ENCODE measurements at places on chromosomes 1 and 21.

DNA sequence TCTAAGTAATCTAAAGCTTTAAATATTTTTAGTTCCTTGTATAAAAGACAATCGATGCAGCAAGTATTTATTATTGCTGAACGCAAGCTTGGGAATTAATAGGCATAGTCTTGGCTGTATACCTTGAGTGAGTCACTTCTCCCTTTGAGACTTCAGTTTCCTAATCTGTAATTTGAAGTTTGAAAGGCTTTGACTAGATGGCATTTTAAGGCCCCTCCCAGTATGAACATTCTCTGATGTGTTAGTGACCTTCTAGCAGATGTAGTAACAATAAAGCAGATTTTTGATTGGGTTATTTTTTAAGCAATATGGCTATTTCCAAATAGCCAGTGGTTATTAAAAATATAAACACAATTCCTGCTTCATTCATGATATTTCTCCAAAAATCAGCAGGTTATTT is 58.2 kb downstream of the DUSP10 start:
- no peak for DNase-seq

DNA sequence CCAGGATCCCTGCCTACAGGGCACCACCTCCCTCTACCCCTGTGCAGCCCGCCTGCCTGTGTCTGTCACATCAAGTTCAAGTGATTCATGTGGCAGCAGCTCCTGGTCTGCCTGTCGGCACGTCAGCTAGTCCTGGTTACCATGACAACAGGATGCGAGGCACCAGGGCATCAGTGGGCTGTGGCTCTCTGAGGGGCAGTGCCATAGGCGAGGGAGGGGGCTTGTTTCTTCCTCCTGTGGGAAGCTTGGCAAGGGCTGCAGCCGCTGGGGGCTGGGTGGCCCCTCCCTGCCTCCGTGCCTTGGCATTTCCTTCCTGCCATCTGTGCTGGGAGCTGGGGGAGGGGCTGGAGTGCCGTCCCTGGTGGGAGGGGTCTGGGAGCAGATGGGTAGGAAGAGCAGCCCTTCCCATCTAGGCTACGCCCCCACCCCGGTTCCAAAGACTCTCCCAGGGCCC is 43.1 kb downstream of the FOXO6 start:
- DNase-seq = peak; percentile 21

GRCh38 chr1:38608202-38608864 is 251.2 kb downstream of the RRAGC start:
- peak; percentile 24 for DNase-seq

DNA sequence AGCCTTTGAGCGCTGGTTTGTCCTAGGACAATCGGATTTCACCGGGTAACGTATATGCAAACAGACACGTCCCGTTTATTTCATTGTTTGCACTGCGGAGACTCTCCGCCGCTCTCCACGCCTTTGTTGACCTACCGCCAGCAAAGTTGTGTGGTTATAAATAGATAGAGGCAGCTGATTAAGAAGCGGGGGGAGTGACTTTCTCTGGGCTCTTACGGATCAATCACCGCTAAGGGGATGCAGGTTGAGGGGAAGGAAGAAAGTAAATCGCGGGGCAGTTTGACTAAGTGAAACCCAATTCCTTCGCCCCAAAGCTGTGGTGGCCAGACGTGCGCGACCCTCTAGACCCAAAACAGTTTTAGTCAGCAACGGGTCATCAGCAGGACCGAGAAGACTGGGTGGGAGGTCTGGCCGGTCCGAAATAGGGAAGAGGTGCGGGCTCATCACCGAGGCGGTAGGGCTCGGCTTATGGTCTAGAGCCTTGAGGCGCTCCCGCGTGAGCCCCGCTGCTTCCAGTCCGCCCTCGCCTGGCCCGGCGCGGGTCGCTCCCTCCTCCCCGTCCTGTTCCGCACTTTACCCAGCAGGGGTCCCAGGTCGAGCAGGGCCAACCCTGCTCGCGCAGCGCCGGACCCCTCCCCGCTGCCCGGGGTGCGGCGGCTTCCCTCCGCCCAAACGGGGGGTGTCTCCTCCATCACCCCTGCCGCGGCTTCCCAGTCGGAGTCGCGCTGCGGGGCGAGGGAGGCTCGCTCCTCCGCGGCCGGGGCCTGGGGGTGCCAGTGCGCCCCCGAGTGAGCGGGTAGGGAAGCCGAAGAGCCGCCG is 120.8 kb upstream of the RRP15 start:
- DNase-seq = peak; percentile 42

DNA sequence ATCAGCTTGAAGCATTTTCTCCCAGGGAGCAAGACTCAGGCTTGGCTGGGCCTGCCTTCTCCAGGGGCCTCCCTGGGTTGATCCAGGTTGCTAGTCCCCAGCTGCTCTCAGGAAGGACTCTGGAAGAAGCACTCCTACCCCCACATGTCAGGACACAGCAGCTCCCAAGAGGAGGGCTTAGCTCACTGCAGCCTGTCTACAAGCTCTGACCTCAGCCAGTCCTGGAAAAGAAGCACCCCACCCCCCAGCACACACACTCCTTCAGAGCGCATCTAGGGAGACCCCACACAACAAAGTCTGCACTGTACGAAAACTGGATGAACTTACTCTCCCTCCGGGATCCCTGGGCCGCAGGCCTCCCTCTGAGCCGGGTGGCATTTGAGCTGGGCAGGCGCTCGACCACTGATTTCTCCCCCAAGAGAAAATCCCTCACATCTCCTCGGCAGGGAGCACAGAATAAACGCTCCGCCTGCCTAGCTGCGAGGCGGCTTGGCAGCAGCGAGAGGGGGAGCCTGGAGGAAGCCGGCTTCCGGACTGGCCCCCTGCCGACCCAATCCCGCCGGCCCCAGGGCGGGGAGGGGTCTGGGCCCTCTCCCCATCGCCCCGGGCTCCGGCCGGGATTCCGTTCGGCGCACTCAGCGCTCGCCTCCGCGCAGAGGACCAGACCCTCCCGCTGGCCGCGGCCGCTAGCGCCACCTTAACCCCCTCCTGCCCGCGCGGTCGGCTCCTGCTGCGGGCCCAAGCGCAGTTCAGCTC is at the start of gene KCNA2:
Gene KCNA2, minus strand, starts transcription at position 458 of the 756 bp plus-strand sequence. CDS start 1,576 bp downstream, outside the sequence.
- DNase-seq = no peak

- DNase-seq = no peak
Measured at GRCh38 chr1:226832613-226833012, 37.8 kb upstream of the PSEN2 start.

DNA sequence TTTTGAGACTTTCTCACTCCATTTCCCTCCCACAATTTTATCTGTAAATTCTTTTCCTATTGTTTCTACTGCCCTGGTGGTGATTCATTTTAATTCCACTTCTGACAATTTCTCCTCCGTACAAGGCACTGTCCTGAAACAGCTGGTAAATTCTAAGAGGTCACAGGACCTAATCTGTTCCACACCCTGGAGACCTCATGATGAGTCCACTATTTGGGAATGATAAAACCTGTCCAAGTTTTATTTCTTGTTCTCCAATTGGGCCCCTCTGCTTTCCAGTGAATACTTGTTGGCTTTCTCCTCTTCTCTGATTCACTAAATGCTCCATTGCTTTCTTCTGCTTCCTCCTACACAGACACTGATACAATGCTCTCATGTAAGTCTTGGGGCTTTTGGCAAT is 343.1 kb upstream of the DUSP10 start:
- DNase-seq = no peak

GRCh38 chr1:236685917-236686814 is at the start of gene ACTN2:
Gene ACTN2 (plus strand): TSS chr1:236686499. CDS start chr1:236686674, 175 bp downstream.
- peak; percentile 51 for DNase-seq

- no peak for DNase-seq
Measured at GRCh38 chr1:247370786-247371732, 39.4 kb upstream of the ZNF496 start.

DNA sequence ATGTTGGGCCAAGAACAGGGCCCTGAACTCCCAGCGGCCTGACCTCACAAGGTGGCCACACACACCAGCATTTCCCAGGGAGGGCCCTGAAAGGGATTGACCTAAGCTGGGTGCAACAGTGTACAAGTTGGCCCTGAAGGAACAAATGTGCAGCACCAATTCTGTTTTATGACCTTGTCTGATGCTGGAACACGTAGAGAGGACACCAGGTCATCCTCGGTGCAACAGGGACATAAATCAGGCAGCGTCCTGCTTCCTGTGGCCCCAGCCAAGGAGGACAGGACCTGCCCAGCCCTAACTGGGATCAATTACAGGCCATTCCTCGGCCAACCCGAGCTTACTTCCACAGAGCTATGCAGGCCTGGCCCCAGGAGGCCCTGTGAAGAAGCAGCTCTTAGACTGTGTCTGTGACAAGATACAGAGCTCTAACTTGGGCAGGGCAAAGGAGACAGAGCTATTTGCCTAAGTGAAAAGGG is 12.8 kb upstream of the PHC2 start:
- DNase-seq = no peak

GRCh38 chr1:117161887-117162286 is 40.3 kb upstream of the TRIM45 start:
- DNase-seq = no peak

DNA sequence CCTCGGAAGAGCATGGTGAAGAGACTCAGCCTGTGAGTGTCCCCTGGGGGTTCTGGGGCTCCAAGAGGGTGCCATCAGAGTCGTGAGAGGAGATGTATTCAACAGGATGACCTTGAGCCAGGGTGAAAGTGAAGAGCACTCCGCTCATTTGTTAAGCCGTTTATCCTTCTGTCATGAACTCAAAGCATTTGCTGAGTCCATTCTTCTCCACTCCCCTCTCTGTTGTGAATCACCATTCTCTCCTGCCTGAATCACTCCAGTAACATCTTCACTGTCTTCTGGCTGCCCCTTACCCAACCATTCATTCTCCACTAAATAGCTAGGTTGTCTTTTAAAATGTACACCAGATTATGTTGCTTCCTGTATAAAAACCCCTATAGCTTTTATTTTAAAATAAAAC is 102.2 kb downstream of the RGL1 start:
- no peak for DNase-seq

GRCh38 chr1:203098914-203099520 is 13.2 kb upstream of the MYOG start:
- no peak for DNase-seq

DNA sequence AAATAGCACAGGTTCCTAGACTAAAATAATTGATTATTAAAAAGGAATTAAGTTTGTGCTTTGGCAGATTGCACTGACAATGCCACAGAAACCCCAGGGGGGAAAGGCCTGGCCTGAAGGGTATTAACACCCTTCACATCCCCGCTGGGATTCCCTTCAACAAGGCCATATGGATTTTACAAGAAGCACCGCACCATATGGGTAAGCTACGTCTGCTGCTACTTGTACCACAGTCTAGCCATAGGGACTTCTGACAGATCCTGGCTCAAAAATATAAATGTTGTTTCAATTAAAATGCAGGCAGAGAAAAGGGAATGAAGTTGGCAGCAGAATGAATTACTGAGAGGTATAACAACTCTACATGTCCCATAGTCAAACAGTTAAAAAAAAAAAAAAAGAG is 101.0 kb downstream of the DENND1B start:
- DNase-seq = no peak

- no peak for DNase-seq
Measured at GRCh38 chr1:30284226-30284625, 439.2 kb downstream of the MATN1 start.

- DNase-seq = no peak
Measured at GRCh38 chr1:6588893-6589520, 9.2 kb downstream of the ZBTB48 start.

DNA sequence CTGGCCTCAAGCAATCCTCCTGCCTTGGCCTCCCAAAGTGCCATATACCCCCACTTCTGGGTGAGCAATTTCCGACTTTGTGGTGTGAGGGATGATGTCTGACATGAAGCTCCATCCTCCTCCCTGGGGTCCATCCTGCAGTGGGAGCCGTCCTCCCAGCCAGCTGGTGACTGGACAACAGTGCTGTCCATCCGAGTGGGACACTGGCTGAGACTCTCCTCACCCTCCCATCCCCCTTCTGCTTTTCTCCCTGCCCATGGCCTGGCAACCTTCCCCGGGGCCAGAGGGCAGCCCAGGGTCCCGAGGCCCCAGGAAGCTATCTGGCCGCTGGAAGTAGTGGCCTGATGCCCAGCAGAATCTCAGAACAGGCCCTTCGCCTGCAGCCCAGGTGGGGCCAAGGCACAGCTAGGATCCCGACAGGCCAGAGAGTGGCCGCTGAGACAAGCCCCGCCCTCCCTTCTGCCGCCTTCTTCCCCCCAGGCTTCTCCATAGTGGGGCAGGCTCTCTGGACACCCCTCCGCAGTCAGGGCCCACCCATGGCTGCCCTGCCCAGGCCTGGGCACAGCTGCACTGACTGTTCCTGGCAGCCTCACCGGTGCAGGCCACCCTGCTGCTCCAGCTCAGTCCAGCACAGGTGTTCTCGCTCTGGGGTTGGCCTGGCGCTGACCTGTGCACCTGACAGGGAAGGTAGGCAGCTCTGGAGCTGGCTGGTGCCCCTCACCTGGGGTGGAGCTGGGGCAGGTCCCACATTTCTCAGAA is 8.4 kb upstream of the FAAP20 start:
- DNase-seq = peak; percentile 42

- DNase-seq = no peak
Measured at GRCh38 chr1:9510130-9510529, 29.1 kb upstream of the SLC25A33 start.

DNA sequence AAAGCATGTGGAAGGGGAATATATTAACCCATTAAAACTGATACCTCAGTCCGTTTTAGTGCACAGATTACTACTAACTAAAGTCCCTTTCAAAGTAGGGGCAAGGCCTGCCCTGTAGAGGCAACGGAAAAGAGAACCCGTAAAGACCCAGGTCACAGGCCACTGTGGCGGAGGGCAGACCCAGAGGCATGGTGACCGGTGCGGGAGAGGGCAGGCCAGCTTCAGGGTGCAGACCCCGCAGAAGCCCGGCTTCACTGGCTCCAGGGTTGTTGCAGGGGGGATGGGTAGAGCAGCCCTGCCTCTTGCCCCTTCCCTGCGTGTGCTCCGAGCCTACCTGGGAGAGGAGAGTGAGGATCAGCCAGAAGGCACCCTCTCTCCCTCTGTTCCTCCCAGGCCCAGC is 17.7 kb downstream of the CNTN2 start:
- no peak for DNase-seq

DNA sequence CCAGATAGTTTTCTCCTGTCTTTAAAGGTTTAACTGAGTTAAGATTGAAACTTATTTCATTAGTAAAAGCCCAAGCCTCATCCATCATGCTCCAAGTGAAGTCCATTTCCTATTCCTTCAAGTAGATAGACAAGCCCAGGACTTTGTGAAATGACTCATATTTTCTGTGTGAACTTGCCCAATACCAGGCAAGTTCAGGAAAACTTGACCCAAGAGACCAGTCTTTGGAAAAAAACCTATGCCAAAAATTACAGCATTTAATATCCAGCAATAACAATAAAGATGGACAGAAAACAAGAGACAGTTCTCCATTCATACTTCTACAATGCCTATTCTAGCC is 405 bp upstream of the RAB29 start:
- DNase-seq = no peak

GRCh38 chr1:161200421-161200991 is 1.7 kb upstream of the ADAMTS4 start:
- no peak for DNase-seq

DNA sequence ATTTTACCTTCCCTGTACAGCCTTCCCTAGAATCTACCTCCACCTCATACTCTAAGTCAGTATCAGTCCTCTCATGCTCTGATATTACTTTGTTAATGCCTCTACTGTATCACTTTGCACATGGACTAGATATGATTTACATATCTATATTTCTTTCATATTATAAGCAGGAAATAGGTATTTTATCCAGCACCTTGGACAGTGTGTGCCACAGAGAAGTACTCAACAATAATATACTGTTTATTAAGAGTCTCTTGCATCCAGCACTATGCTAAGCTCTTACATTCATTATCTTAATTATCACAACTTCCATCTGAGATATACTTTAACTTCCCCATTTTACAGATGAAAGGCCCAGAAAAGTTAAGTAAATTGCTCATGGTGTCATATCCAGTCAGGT is 247.9 kb upstream of the DAB1 start:
- no peak for DNase-seq

GRCh38 chr1:24586970-24587820 is 31.3 kb downstream of the NCMAP start:
- DNase-seq = peak; percentile 81

GRCh38 chr1:4778056-4778455 is 123.6 kb downstream of the AJAP1 start:
- DNase-seq = no peak
